ENCODE measurements at places on chromosomes 6 and 20.

- no peak for DNase-seq
Observed at GRCh38 chr20:64131406-64131805, 24.0 kb upstream of the NPBWR2 start.

DNA sequence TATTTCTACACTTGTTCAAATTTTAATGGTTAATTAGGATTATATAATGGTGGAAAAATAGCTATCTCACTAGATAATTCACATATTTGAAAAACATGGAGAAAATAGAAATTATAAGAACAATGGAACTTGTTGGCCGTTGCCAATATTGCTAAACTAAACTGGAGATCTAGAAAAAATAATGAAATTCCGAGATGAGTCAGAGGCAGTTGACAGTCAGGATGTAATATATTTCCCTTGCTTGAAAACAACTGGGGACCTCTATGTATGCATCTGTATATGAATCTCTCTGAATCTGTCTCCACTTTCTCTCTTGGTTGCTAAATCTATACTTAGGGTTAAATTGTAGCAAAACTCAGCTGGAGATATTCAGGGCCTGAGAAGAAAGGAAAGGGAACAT lies 1108.2 kb upstream of the GJE1 start:
- DNase-seq: no peak

DNA sequence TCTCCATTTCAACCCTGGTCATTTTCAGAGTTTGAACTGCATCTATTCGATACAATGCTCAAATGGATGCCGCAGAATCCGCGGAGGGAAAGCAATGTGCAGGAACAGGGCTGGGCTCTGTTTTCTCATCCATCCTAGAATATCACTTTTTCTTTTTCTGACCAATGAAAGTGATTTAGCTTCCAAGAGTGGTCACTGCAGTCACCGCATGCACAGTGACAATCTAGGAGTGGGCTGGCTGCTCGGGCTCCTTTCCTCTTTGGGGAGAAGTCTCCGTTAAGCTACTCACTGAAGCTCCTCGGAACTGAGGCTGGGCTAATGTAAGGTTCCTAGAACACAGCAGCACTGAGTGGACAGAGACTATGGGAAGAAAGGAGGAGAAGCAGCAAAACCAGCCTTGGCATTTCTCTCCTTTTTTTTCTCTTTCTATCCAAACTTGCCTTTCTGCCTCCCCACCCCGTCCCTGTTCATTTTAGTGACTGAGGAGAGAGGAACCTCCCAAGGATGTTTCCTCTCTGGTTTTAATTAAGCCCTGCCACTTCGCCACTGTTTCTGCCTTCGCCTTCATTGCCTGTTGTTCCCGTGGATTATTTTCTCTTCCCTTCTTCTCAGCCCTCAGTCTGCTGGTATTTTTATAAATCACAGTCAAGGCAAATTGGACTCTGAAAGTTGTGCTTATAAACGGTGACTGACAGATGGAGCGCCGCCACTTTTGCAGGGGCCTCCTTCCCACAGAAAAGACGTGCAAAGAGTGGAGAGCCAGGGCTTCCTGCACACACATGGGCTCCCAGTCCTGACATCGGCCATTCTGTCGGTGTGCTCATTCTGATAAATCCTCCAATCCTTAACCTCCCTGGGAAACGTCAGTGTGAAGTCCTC lies 41.1 kb downstream of the RAMACL start:
- no peak for DNase-seq

GRCh38 chr6:169064194-169064593 lies 189.5 kb downstream of the THBS2 start:
- no peak for DNase-seq

DNA sequence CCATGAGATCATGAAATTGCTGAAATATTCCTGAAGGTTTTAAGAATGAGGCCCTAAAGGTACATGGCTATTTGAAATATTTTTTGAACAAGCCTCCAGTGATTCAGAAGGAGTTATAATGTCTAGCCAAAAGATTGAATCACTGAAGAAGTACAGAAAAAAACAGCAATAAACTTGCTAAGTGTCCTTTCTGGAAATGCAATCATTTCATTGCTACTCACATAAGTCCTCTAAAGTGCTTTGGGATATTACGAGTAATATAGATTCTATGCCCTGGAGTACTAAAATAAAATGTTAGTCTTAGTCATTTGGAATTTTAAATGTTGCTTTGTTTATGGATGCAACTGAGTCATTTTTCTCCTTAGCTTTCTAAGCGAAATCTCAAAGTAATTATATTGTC lies 32.7 kb downstream of the CENPW start:
- DNase-seq: no peak

Measured in CD4-positive, alpha-beta T cell treated with Interleukin-17A for 4 hours (primary cell).